ENCODE measurements at places on chromosomes 5 and 9. TPM values are rescaled to one million over a fixed set of nuclear protein-coding genes. Genes with fewer than 3 reads are reported as not detected.

The WNK2 gene
- total RNA-seq, result not detected

DNA sequence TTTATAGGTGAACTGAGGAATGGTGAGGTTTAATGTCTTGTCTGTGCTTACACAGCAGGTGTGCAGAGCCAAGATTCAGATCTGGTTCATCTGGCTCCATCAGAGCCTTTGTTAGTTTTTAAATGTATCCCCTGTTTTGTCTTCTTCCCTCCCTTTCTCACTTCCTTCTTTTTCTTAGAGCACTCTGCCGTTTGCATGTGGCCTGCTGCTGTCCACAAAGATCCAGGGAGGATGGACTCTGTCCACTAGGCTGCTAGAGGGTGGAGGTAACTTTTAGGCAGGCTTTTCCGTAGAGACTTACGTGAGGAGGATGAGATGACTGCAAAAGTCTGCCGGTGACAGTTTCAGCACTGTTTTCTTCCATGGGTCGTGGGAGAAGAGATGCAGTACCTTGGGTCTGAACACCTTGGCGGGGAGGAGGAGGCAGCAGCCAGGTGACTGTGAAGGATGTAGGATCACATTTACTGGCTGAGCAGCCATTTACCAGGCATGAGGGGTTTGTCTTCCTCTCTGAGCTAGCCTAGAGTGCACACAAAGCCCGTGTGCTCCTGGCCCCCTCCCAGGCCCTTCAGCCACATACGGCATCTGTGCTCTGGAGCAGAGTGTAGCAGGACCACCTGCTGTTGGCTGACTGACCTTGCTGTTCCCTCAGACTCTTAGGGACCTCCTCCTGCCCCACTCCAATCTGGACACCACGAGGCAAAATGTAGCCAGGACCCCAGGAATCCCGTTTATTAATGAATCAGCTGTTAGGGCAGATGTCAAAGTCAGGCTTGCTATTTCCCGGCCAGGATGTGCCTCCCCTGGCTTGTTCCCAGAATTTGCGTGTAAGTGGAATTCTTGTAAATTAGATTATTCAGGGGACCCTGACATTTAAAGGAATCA is 1.8 kb downstream of the NTMT1 start:
- no peak for DNase-seq

The ELOVL7 gene
- total RNA-seq, result 41.8 TPM

DNA sequence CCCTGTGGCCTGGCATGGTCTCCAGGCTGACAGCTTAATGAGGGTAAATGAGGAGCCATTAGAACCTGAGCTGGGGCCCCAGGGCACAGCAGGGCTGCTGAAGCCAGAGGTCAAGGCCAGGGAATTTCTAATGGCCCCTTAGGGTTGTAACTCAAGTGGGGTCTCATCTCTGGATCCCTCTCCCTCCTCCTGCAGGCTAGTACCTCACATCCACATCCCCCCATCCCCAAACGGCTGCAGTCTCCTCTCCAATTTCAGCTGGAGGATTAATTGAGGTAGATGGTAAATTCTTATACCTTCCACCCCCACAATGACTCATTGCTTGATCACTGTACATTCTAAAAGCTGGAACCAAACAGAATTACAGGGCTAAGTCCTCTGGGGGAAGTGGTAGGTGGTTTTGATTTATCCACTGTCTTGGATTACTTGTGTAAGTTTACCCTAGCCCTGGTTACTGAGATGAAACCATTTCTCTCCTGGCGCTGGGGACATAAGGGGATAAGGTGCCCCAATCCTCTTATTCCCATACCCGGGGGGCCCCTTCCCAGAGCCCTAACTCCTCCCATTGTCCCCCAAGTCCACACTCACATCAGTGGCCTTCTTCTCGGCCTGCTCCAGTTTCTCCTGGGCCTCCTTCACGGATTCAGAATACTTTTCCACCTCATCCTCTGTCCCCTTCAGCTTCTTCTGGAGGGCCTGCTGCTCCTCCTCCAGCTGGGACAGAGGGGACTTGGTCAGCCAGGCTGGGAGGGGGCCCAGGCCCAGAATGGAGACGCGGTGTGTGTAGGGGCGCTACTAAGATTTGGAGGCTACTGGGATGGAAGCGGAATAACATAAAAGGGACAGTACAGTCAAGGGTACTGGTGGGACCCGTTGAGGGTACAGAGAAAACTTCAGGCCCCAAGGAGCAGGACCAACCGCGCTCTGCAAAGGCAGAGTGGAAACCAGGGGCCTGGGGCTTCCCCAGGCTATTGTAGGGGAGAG is 875 bp downstream of the TPM2 start:
- no peak for DNase-seq

DNA sequence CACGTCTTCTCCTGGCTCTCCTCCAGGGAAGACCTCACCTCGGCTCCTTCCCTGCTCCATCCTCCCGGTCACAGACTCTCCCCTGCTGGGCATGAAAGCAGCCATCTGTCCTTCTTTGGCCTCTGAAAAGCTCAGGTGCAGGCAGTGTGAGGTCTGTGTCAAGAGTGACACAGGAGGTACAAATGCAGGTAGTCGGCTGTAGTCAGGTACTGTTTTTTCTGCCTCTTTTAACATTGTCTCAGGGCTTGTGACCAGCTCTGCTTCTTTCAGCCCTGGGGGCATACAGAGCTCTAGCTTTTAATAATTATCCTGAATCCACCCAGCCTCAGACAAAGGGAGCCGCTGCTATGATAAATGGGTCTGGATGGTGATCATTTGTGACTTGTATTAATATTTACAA is 46.4 kb downstream of the C5orf15 start:
- no peak for DNase-seq

DNA sequence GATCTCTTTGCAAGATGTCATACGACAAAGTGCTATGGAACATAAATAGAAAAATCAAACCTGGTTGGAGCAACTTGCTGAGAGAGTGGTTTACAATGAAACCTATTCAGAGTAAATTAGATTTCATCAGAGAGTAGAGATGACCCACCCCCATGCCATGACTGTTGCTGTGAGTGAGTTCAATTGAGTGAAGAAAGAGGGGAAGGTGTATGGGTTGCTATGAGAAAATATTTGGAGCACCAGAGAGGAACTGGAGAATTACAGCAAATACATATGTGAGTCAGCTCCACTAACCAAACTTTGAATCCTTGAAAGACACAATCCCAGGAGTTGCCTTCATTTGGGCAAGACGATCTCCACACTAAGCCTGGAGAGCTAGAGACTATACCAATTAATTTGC is 217.2 kb downstream of the RFX3 start:
- DNase-seq, result no peak

DNA sequence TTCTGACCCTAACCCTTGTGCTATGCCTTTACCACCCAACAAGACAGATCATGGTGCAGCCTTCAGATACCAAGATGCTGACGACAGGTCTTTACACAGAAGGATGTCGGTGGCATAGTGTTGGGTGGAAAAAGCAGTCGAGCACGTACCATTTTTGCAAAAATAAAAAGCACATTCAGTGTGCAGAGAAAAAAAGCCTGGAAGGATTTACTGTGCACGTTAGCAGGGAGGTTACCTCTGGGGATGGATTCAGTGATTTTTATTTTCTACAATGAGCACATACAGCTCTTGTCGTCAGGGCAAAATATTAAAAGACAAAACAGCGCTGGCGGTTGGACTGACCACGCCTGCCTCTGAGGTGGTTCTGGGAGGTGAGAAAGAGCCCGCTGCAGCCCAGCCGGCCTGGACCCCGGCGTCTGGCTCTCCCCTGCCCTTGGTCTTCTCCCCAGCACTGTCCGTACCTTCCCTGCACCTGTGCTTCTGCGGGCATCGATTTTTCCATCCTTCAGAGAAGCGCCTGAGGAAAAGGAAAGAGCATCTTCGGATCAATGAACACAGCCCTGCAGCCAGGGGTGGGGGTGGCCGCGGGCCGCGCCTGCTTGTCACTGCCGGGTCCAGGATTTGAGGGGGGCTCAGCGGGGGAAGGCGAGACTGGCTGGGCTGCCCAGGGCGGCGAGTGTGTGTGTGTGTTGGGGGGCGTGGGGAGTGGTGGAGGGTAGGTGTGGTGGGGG is 200.0 kb upstream of the IER5L start:
- DNase-seq, result no peak

GRCh38 chr9:74920944-74921626 is 31.6 kb downstream of the C9orf40 start:
- no peak for DNase-seq

DNA sequence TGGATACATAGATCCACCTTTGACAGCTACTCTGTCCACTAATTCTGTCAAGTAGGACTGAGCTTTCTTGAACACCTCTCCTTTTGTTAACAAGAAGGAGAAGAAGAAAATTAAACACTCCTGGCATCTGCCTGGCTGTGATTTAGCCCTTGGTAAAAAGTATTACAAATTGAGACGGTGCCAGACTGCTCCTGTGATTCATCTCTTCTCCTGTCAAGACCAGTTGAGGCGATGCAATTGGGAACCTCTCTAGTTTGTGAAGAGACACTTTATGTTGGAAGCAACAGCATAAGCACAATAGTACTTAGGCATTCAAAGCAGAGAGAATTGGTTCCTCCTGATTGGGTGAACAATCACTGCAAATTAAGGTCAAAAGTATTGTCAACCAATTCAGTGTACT is 72.7 kb downstream of the GHR start:
- DNase-seq, result no peak

- no peak for DNase-seq
Measured at GRCh38 chr9:16964228-16964627, 93.8 kb upstream of the BNC2 start.
